SK-N-SH (cell line): ENCODE measurements at places on chromosomes 7 and 10. TPM values are rescaled to one million over a fixed set of nuclear protein-coding genes. Genes with fewer than 3 reads are reported as not detected.

NME8 gene
- polyA plus RNA-seq: not detected in 2 replicates

PON1 gene
- not detected in 2 replicates for polyA plus RNA-seq

CYP2C19 gene
- polyA plus RNA-seq: not detected in 2 replicates

CNOT4 gene
- polyA plus RNA-seq: 8.0 and 9.3 TPM in 2 replicates

GRCh38 chr10:75655791-75656451 lies 224.5 kb downstream of the LRMDA start:
- peak overlapping the region; percentile 13; the same call in 1 of the 2 replicates for H3K27ac ChIP-seq
- no peak overlapping the region for H3K4me3 ChIP-seq
- H3K27me3 ChIP-seq: no peaks in the 10 kb centered on the region
- H3K36me3 ChIP-seq: no peaks in the 10 kb centered on the region

DNA sequence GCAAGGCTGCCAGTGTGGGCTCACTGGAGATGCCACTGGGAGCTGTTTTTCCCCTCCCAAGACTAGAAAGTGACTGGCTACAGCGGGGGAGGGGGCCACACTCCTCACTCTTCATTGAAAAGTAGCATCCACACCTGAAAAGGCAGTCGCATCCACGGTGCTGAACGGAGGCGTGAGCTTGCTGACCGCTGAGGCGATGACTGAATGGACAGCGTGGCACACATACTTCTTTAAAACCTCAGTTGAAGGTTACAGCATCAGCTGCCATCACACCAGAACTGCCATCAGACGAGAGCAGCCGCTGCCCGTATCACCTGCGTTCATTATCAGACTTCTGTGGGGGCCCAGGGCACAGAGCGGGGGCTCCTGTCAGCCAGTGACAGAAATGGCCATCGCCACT lies 327.2 kb downstream of the DNAJB6 start:
- no peak overlapping the region for H3K27ac ChIP-seq
- no peak overlapping the region for H3K4me3 ChIP-seq
- DNase-seq: no peak

DNA sequence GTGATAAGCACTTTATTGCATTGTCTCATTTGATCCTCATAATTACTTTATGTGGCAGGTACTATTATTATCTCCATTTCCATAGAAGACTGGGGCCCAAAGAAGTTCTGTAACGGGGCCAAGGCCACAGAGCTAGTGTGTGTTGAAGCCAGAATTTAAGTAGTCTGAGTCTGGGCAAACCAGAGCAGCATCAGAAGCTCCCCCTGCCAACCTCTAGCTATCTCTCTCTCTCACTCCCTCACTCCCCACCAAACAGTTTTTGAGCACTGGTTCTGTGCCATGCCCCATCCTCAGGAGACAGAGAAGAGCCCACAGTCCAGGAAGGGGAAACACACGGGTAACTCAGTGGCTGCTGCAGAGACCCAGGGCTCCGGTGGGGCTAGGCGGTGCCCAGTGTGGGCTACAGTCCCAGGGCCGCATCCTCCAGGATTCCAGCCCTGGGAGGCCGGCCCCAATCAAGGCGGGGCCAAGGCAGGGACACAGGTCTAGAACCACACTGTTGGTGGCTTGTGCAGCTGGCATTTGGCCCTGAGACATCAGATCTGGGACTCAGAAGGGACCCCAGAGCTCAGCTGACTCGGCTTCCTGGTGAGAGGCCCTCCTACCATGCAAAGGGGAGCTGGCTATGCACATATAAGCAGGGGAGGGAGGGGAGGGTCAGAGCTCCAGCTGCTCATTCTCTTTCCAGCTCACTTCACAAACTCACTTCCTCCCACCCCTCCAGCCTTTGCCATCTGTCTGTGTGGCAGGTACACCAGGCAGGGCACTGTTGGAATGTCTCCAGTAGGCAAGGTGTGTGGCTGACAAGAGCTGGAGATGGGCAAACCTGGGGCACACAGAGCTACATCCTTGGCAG lies 34.4 kb downstream of the COL13A1 start:
- no peak overlapping the region for H3K4me3 ChIP-seq
- DNase-seq: peak; percentile 41
- H3K27me3 ChIP-seq: no peaks in the 10 kb centered on the region
- no peaks in the 10 kb centered on the region for H3K36me3 ChIP-seq
- peaks cover 18% of the 10 kb centered on the region; the same call in 1 of the 2 replicates for H3K4me1 ChIP-seq

GRCh38 chr10:95841661-95842498 lies 65.9 kb upstream of the CC2D2B start:
- H3K4me1 ChIP-seq: peaks cover 4% of the 10 kb centered on the region; the same call in 1 of the 2 replicates
- no peaks in the 10 kb centered on the region for H3K36me3 ChIP-seq
- peak; percentile 44 for DNase-seq
- no peaks in the 10 kb centered on the region for H3K27me3 ChIP-seq
- H3K4me3 ChIP-seq: no peak overlapping the region

DNA sequence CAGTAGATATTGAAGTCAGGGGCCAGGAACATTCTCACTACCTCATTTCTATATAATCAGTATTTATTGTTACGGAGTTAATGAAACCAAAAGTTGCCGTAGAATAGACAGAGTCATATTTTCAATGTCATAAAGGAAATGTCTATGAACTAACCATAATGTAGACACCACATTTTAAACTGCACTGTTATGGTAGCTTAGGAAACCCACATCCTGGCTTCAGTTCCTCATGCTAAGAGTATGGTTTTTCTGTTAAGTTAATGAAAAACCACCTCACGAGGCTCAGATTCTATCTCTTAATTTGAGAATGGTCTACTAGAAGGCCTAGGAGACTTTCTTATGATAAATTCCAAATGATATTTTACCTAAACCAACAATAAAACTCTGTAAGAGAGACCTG lies 166.5 kb downstream of the TMEM26 start:
- no peak for DNase-seq
- no peaks in the 10 kb centered on the region for H3K27me3 ChIP-seq
- no peaks in the 10 kb centered on the region for H3K36me3 ChIP-seq
- H3K4me3 ChIP-seq: no peak overlapping the region
- H3K4me1 ChIP-seq: no peaks in the 10 kb centered on the region
- no peak overlapping the region for H3K27ac ChIP-seq

GRCh38 chr10:121904888-121905287 lies 22.9 kb downstream of the ATE1 start:
- H3K27me3 ChIP-seq: no peaks in the 10 kb centered on the region
- peaks cover 18% of the 10 kb centered on the region for H3K36me3 ChIP-seq
- no peaks in the 10 kb centered on the region; the same call in 1 of the 2 replicates for H3K4me1 ChIP-seq
- no peak for DNase-seq
- H3K27ac ChIP-seq: no peak overlapping the region

DNA sequence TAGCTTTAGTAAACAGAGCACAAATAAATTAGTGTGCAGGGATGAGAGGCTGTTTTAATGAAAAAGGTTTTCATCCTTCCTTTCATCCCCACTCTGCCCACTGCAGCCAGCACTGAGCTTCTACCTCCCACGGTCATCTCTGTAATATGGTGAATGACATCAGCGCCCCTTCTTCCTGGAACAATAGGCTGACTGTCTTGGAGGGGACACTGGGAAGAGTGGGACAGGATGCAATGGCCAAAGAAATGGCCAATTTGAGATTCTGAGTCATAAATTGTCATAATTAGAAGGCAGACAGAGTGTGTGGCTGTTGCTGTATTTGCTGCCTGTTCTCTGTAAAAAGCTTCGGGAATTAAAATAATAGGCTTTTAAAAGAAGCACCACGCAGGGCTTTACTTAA lies 126.7 kb upstream of the CALN1 start:
- H3K27me3 ChIP-seq: no peaks in the 10 kb centered on the region
- H3K36me3 ChIP-seq: no peaks in the 10 kb centered on the region
- peak; percentile 28 for DNase-seq
- no peak overlapping the region for H3K27ac ChIP-seq
- H3K4me3 ChIP-seq: no peak overlapping the region

DNA sequence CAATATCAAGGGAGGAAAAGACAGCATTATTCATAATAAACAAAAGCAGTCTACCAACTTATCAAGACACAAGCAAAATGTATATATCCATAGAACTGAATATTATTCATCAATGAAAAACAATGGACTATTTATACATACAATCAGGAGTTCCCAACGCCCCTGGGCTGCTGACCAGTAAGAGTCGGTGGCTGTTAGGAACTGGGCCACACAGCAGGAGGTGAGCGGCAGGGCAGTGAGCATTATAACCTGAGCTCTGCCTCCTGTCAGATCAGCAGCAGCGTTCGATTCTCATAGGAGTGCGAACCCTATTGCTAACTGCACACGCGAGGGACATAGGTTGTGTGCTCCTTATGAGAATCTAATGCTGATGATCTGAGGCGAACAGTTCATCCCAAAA lies 71.7 kb upstream of the GPR22 start:
- H3K4me3 ChIP-seq: no peak overlapping the region
- H3K27me3 ChIP-seq: no peaks in the 10 kb centered on the region
- H3K36me3 ChIP-seq: peaks cover 6% of the 10 kb centered on the region; the same call in 1 of the 2 replicates
- DNase-seq: no peak
- peak overlapping the region; percentile 12; the same call in 1 of the 2 replicates for H3K27ac ChIP-seq
- peaks cover 9% of the 10 kb centered on the region for H3K4me1 ChIP-seq

DNA sequence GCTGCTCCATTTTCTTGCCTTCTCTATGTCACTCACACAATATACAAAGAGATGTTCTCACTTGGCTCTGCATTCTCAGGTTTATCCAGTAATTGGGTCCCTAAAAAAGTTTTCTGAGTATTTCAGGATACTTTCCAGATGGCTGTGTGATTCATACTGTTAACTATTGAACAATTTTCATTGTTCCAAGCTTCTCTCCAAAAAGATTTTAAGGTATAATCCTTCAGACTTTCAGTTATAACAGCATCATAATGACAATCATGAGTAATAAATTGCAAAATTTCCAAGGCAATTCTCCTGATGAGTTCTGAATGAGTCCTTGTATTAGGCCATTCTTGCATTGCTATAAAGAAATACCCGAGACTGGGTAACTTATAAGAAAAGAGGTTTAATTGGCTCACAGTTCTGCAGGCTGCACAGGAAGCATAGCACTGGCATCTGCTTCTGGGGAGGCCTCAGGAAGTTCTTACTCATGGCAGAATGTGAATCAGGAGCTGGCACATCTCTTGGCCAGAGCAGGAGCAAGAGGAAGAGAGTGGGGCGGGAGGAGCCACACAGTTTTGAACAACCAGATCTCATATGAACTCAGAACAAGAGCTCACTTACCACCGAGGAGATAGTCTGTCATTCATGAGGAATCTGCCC lies 148.1 kb downstream of the SLC16A9 start:
- H3K36me3 ChIP-seq: no peaks in the 10 kb centered on the region
- no peak for DNase-seq
- H3K4me3 ChIP-seq: peak overlapping the region; percentile 12; the same call in 1 of the 2 replicates
- peaks cover 14% of the 10 kb centered on the region for H3K4me1 ChIP-seq
- H3K27ac ChIP-seq: peak overlapping the region; percentile 86
- no peaks in the 10 kb centered on the region for H3K27me3 ChIP-seq
